ENCODE measurements at places on chromosomes 5 and 9.

DNA sequence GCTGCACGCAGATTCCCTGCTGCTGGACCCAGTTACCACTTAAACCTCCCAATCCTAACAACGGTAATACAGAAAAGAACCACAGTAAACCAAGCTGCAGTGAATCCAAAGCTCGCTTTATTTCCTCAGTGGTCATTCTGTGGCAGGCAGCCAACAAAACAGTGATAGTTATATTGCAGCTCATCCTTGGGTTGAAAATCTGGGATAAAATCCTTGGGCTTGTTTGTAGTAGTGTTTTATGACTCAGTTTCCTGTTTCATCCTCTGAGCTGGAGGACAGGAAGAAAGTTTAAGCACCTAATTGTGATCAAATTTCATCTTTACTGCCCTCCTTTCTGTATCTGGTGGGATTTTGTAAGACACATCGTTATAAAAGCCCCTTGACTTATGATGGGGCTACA, 31.4 kb downstream of the HMGCR start:
- DNase-seq: no peak

GRCh38 chr5:124868676-124869075, 122.2 kb upstream of the ZNF608 start:
- no peak for DNase-seq

DNA sequence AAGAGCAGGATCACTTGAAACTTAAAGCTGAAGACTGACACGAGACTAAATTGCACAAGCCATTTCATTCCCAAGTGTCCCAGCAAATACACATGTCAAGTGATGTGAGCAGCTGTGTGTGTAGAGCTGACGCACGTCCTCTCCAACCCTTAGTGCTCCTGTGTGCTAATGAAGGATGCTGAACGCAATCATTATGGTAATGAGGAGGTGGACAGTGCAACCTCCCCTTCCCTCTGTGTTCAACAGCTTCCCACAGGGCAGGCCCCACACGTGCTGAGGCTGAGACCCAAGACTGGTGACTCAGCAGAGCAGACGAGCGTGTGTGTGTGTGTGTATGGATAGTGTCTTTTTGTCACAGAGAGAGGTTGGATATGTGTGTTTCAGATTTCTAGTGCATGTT, 702.1 kb downstream of the SEMA5A start:
- DNase-seq: no peak

- DNase-seq: no peak
These were observed 3.0 kb upstream of the ITGA1 start for GRCh38 chr5:52784737-52785136.

DNA sequence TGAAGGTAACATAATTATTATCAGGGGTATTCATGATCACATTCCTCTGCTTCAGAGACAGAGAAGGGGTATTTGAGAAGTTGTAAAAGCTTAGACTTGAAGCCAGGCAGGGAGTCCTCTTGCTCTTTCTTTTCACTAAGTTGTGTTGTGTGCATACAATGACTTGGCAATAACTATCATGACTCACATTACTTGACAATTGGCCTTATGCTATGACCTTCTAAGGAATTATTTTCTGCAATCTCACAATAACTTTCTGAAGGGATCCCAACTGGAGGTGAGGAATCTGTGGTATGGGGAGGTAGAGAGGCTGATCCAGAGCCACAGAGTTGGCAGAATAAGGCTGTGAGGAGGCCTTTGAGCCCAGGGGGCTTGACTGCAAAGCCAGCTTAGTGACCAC, 622.3 kb downstream of the MTRR start:
- no peak for DNase-seq

- no peak for DNase-seq
These were observed 383.0 kb downstream of the DIRAS2 start for GRCh38 chr9:90259311-90260246.

GRCh38 chr5:174402222-174402812, 322.1 kb upstream of the MSX2 start:
- no peak for DNase-seq

- DNase-seq: no peak
These were observed 267.0 kb upstream of the TYRP1 start for GRCh38 chr9:12425878-12426864.

- no peak for DNase-seq
These were observed 38.7 kb downstream of the NLN start for GRCh38 chr5:65760504-65761275.

DNA sequence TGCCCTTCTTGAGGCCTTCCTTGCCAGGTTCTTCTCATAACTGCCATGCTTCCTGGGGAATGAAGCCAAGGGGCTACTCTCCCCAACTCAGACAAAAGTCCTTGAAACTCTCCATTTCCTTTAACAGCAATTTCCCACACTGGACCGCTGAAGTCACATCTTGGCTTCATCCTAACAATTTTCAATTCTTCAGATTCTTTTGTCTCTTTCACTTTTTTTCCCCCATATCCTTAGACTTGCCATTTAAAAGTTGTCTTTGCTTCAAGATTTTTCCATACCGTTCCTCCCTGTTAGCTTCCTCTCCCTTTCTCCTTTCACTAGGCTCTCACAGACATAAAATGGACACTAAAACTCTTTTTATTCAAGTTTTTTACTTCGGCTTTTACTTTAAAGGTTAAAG, 93.1 kb upstream of the ITGA1 start:
- DNase-seq: no peak

- no peak for DNase-seq
These were observed 4.1 kb downstream of the FAM78A start for GRCh38 chr9:131272212-131272611.

DNA sequence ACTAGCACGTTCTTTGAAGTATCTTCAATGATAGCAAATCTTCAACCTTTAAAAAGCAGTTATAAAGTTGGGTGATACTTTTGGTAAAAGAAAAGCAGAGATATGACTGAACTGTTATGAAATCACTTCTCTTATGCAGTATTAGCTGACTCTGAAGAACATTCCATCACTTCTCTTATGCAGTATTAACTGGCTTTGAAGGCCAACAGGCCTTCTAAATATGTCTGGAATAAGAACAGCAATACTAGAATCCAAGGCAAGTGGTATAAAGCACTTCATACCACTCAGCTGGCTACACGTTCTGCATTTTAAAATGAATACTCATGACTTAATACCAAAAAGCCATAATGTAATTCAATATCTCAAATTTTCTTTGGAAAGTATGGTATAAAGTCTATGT, 17.3 kb downstream of the SKIC3 start:
- no peak for DNase-seq
